Right renal cortex interstitium (tissue), 3 donors: ENCODE measurements at places on chromosomes 11 and 22.

DNA sequence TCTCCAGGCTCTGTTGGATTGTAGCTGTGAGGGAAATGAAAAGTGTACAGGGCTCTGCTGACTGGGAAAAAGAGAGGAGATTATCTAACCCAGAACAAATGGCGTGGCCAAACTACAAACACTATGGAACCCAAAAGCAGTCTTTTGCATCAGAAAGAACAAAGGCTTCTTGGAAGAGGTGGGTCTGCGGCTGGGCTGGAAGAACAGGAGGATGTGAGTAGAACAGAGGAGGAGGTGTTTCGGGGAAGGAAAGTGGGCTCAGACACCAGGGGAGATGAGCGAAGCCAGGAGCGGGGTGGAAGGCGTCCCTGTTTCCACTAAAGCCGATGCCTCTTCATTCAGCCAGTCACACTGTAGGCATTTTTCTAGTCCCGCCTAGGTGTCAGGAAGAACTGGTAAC is 12.0 kb downstream of the OVOL1 start:
- no peak for DNase-seq

DNA sequence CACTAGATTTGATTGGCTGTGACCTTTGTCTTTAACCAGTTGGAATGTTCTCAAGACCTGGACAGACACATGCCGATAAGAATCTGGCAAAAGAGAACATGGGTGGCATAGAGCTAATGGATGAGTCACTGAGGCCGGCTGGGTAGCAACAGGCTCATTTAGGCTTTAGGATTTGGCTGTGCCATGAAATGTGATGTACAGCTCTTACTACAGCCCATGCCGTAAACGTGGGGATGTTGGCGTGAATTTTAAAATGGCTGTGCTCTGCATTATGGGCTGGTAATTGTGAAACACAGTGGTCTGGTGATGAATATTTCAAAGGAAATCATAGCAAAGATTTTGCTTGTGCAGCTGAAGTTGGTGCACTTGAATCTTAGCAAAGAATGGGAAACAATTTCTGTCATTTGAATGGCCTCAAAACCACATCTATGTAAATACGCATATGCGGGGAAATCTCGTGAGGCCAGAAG is 332.4 kb downstream of the TBC1D22A start:
- DNase-seq = no peak

GRCh38 chr11:132855516-132855915 is 676.8 kb downstream of the OPCML start:
- no peak for DNase-seq

DNA sequence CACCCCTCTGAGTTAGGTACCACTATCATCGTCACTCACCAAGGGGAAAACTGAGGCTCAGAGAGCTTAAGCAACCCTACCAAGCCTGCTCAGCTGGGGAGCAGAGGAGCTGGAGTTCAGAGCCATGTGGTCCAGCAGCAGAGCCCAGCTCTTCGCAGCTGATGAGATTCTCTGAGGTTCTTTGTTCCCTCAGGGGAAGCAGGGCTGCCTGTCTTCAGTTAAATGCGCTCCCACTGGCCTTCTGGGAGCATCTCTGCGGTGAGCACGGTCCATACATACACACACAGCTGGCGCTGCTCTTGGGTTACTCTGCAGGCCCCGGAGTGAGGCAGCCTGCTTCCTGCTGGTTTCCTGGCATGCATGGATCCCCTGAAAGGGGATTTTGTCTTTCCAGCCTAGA is 5.2 kb upstream of the PTGDR2 start:
- DNase-seq = no peak

- no peak for DNase-seq
Observed at GRCh38 chr22:37601540-37602442, 6.8 kb upstream of the GGA1 start.

- no peak for DNase-seq
Observed at GRCh38 chr11:67006029-67006884, 16.7 kb upstream of the SYT12 start.

- DNase-seq = no peak
Observed at GRCh38 chr22:36411589-36412258, 24.0 kb upstream of the MYH9 start.

GRCh38 chr22:42648368-42649245 is 585 bp downstream of the CYB5R3 start:
- no peak for DNase-seq

GRCh38 chr11:126391286-126391954 is 35.9 kb downstream of the ST3GAL4 start:
- no peak for DNase-seq

DNA sequence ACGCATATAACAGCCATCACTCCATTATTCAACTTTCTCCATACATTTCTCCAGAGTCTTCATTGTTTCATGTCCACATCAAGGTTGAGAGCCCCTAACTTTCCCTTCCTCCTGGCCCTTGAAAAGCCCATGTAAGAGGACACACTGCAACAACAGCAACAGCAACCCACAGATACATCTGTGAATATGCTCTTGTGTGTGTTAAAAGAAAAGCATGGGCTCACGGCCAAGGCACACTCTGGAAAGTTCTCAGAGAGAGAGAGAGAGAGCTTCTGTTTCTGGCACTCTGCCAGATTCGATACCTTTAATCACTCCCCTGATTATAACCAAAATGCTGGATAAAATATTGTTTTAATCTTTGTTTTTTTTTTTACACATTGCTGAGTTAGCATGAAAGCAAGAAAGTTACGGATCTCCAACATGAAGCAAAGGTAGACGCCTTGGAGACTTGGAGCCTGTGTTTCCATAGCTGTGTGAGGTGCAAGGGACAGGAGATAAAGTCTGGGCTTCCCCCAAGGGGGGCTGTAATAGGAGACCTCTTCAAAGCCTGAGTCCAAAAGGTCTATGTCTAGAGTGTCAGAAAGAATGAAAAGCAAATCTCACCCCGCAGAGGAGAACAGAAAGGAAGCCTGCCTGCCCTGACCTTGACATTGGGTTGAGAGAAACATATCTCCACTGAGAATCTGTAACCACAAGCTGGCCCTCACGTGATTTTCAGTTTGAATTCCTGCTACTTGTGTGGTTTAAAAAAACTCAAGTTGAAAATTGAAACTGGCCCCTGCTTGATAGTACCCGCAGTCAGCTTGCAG is 33.7 kb upstream of the MPPED1 start:
- DNase-seq = peak; percentile 44

DNA sequence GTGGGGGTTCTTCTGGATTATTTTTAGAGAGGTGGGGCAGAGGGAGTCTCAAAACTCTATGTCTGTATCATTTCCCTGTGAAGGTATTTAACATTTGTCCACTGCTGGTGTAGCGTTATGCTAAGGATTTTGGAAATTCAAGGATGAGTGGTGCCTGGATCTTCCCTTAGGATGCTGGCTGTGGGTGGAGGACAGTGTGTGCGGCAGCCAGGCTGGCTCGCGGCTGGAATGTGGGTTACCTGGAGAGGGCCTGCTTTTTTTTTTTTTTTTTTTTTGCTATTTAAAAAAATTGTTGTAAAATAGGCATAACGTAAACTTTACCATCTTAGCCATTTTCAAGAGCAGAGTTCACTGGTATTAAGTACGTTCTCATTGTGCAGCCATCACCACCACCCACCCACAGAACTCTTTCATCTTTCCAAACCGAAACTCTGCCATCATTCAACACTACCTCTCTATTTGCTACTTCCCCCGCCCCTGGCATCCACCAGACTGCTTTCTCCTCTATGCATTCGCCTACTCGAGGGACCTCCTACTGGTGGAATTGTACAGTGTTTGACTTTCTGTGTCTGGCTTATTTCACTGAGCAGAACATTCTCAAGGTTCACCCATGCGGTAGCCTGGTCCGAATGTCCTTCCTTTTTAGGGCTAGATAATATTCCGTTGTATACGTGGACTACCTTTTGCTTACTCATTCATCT is 67.1 kb downstream of the PARVB start:
- no peak for DNase-seq

DNA sequence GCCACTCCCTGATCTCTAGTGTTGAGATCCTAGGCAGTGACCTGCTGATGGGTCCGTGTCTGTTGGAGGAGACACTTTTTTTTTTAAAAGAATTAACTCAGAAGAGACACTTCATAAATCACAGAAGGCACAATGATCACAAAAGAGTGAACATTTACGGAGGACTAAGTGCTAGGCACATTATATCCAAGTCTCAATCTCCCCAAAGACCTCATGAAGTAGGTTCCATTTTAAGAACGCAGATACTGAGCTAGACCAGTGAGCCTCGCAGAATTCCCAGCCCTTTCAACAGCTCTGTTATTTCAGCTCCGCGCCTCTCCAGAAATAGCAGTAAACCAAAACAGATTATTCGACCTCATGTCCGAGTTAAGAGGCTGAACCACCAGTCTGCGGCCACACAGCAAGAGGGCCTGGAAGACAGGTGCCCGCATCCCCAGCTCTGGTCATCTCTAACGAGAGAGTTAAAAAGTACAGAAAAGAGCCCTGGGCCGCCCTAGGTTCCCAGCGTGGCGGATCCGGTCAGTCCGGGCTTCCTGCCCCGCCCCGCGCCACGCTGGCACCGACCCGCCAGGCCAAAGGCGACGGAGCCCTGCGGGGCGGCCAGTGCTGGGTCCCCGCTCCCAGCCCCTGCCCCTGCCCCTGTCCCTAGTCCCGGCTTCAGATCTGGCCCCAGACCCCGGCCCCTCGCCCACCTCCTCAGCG is 612 bp downstream of the XBP1 start:
- no peak for DNase-seq

DNA sequence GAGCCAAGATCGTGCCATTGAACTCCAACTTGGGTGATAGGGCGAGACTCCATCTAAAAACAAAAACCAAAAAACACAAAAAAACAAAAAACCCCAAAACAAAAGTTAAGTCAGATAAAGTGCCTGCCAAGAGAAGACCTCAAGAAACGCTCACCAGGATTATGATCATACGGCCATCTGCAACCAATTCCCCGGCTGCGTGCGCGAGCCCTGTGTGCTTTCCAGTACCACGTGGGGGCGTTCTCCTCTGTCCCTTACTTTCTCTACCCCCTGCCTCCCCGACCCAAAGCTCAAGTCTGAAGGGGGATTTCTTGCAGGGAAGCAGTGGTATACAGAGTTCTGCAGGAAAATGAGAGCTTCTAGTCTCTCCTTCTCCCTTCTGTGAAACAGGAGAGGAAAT is 10.5 kb upstream of the RPS19BP1 start:
- DNase-seq = no peak

DNA sequence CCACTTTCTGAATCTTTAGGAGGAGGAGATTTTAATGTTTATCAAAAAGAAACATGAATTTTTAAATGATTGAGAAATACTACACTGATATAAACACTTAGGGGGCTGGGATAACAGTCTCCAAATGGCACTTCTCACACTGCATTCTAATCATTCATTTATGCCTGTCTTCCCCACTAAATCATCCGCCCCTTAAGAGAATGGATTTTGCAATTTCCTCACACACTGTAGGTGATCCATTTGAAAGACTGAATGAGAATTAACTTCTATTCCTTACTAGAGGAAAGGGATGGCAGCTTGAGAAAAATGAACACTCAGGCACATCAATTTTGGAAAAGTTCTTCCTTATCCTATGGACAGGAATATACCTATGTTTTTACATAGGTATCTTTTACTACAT is 7.6 kb upstream of the POU2AF2 start:
- no peak for DNase-seq

DNA sequence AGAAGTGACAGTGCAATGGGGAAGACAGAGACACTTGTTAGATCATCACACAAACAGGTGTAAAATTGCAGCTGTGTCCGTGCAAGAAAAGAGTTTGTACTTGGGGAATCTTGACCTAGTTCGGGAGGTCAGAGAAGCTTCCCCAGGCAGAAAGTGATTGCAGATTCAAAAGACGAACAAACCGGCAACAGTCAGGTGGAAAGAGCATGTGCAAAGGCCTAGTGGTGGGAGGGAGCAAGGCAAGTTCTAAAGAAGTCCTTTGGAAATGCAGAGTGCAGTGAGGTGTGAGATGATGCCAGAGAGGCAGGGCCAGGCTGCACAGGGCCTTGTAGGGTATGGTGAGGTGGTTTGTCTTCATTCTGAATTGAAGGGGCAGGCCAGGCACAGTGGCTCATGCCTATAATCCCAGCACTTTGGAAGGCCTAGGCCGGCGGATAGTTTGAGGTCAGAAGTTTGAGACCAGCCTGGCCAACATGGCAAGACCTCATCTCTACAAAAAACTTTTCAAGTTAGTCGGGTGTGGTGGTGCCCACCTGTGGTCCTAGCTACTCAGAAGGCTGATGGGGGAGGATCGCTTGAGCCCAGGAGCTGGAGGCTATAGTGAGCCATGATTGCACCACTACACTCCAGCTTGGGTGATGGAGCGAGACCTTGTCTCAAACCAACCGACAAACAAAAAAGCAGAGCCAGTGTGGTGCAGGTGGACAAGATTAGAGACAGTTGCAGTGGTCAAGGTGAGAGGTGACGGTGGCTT is 1.9 kb upstream of the ESS2 start:
- DNase-seq = no peak

DNA sequence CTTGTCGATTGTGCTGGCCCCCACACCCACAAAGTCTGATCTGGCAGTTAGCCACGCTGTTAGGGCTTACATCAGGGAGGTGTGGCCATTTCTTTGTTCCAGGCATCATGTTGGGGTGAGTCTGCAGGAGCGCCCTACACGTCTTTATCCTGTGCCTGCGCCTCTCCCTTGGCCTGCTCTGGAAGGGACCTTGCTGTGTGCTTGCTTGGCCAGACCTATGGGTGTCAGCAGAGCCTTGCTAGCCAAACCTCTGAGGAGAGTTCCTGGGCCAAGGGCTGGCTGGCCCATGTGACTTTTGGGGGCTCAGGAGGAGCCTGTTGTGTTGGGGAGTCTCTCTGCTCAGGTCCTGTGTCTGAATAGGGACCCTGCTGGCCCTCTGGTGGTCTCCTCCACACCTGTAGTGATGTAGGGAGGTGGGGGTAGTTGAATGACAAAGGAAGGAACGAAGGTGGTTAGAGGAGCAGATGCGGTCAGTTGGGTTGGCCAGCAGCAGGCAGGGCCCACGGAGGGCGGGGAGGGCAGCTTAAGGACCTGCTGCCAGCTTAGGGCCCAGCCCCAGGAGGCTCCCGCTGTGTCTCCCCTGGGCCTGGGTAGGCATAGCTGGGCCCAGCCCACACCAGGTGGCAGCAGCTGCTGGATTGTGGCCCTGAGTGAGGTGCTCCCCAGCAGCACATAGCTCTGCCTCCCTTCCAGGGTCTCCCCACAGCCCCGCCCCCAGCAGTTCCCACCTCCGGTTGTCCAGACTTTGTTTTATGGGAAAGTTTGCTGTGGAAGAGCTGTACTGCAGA is 7.9 kb downstream of the PPIL2 start:
- no peak for DNase-seq

DNA sequence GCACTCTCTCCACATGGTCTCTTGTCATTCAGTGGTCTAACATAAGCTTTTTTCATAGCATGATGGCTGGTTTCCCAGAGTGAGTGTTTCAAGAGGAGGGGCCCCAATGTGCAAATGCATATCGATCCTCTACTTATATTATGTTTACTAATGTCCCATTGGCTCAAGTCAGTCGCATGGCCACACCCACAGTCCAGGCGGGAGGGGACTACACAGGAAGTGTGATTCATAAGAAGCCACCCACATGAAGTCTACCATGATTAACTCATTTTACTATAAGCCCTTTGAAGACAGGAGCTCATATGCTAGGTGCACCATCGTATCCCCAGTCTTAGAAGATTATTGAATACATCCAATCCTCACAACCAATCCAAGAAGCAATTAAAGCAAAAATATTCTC is 89.5 kb upstream of the ISX start:
- DNase-seq = no peak

GRCh38 chr11:43418197-43418596 is 59.5 kb downstream of the TTC17 start:
- no peak for DNase-seq

- DNase-seq = no peak
Observed at GRCh38 chr22:49166211-49166610, 661.5 kb downstream of the BRD1 start.
